ENCODE measurements at places on chromosomes 2 and 18.

DNA sequence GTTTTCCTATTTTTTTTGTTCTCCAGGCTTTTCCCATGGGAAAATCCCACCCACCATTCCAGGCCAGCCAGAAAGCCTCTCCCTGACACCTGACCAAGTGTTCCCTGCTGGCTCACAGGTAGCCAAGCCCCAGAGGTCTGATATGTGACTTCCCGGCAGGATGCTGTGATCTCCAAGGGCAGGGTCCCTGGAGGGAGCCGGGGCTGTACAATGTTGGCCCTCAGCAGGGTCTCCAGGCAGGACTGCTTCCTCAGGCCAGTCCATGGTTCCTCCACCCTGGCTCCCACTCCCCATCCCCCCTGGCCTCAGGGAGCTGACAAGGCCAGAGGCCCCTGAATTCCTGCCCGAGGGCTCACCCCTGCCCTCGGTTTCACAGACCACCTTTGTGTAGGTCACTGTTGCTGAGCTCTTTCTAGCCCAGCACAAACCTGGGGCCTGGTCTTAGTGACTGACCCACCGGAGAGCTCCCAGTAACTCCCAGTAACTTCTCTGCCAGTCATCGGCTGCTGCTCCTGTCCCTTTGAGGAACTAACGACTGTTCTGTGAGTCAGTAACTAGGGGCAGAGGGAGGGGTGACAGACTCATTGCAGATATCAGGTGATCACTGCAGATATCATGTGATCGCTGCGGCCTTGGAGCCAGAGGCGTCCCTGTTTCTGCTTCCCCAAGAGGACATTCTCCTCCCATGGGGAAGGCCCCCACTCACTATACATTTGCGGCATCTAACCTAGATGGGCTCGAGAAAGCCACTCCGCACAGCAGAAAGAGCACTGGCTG is 38.7 kb downstream of the SDC1 start:
- no peak for DNase-seq

- no peak for DNase-seq
Observed at GRCh38 chr2:12110074-12110473, 363.6 kb downstream of the LPIN1 start.

DNA sequence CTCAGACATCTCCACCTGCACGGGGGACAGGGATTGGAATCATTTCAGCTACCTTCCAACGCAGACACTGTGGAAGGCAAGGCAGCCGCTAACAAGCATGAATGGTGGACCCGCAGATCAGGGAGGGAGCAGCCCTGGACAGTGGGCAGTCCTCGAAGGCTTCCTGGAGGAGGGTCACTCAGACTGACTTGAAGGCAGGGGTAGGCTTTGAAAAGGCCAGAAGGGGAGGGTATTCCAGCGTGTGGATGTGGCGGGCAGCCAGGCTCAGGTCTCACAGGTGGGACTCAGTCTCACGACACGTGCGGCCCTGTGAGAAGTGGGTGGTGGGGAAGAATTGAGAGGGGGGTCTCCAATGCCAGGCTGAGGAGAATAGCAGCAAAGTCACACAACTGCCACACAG is 29.9 kb downstream of the DYSF start:
- no peak for DNase-seq

GRCh38 chr2:163711258-163711657 is 24.6 kb downstream of the FIGN start:
- DNase-seq: no peak

- no peak for DNase-seq
Observed at GRCh38 chr2:241158546-241158900, 8.3 kb downstream of the PPP1R7 start.

GRCh38 chr2:28390746-28391563 is 1.7 kb upstream of the FOSL2 start:
- peak; percentile 57 for DNase-seq

- no peak for DNase-seq
Observed at GRCh38 chr18:27894746-27895145, 282.2 kb downstream of the CDH2 start.

GRCh38 chr18:77111951-77112746 is 20.4 kb downstream of the MBP start:
- DNase-seq: no peak

Measured in glutamatergic neuron (in vitro differentiated cells).